ENCODE measurements at places on chromosomes 4 and X. TPM values are rescaled to one million over a fixed set of nuclear protein-coding genes. Genes with fewer than 3 reads are reported as not detected.

The TBC1D9 gene
- total RNA-seq, result 11.1 TPM

The STEEP1 gene
- total RNA-seq, result 12.6 TPM

The PAK3 gene
- total RNA-seq, result 0.60 TPM

- DNase-seq, result no peak
These were observed 516.1 kb upstream of the DIPK2B start for GRCh38 chrX:45716750-45717149.

DNA sequence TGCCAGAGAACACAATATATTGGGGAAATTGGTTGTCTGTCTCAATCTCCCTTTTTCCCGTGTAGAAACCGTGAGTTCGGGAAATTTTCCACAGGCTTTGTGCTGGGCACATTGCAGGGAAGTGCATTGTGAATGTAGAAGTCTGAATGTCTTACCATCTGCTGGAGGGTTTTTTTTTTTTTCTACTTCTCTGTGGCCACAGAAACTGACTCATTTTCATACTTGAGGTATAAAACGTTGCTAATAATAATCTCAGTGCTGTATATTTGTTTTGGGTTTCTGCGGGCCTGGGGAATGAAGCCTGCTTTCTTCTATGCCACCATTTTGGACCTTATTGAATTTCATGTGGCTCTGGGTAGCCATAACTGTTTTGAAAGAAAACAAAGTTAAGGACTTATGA lies 1001.2 kb downstream of the STIM2 start:
- DNase-seq, result no peak

Data from Right ventricle myocardium inferior (tissue), 1 donor.